ENCODE measurements at places on chromosomes 1 and 21.

DNA sequence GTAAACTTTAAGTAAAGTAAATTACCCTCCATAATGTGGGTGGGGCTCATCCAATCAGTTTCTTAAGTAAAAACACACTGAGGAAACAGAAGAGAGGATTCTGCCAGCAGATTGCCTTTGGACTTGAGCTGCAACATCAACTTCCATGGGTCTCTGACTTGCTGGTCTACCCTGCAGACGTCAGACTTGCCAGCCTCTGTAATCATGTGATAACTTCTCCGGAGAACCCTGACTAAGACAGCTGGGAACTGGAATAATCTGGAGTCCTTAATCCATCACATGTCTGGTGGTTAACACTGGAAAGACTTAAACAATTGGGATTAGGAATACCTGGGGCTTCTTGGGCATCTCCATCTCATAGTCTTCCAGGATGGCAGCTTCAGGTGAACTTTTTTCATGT lies 13.2 kb upstream of the CEP350 start:
- no peak for DNase-seq

DNA sequence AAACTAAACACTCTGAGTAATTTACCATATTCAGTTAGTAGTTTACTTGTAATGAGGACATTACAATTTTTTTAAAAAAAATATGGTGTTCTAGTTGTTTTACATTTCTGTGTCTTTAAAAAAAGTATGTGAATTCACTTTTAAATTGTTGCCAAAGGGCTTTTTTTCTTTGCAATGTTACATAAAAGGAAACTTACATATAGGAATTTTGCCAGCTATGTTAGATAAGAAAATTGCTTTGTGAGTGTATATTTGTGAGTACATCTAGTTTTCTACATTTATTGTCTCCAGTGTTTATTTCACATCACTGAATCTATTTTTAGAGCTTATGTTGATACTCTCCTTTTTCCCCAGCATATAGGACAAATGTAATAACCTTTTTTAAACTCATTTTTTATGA lies 206.8 kb downstream of the GPR52 start:
- DNase-seq = no peak

DNA sequence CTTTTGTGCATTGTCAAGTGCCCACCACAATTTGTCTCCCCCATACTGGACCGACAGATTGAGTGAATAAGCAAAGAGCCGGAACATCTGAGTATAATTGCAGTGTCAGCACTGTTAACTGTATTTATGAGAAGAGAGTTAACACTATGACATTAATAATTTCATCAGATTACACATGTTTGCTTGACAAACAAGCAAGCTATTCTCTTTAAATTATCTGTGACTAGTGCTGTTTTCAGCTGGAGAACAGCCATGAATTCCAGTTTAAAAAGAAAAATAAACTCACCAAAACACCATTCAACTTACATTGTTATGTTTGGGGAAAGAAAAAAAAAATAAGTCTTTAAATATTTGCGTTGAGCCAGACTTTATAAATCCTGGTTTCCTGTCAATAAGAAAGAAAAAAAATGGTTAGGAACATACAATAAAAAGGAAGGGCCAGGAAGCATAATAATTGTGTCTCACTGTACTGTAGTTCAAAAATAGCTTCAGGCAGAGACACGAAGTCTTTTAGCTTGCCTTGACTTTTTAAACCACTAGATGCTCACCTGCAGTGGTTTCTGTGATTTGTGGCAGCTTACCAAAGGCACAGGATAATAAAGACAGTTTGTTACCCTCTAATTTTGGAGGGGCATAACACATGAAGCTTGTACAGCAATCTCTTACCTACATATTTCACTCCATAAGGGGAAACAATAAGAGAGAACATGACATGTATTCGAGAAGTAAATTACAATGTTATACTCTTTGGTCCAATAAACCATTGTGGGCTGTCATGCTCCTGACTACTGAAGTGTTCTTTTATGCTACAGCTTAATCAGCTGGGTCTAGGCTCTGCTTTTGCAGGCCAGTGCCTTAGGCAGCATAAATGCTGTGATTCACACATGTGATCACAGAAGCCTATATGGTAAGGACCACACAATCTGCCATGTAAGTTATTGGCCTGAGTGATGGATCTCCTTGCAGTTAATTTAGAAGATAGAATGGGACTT lies 302.0 kb upstream of the ADGRL2 start:
- no peak for DNase-seq

GRCh38 chr21:33026878-33027400 lies 1.2 kb downstream of the OLIG2 start:
- DNase-seq = no peak

GRCh38 chr1:221840511-221841243 lies 98.8 kb upstream of the DUSP10 start:
- DNase-seq = no peak

- no peak for DNase-seq
These were observed 169.8 kb downstream of the ADGRL4 start for GRCh38 chr1:78836726-78837125.

GRCh38 chr1:168304865-168305264 lies 24.2 kb downstream of the TBX19 start:
- DNase-seq = no peak

DNA sequence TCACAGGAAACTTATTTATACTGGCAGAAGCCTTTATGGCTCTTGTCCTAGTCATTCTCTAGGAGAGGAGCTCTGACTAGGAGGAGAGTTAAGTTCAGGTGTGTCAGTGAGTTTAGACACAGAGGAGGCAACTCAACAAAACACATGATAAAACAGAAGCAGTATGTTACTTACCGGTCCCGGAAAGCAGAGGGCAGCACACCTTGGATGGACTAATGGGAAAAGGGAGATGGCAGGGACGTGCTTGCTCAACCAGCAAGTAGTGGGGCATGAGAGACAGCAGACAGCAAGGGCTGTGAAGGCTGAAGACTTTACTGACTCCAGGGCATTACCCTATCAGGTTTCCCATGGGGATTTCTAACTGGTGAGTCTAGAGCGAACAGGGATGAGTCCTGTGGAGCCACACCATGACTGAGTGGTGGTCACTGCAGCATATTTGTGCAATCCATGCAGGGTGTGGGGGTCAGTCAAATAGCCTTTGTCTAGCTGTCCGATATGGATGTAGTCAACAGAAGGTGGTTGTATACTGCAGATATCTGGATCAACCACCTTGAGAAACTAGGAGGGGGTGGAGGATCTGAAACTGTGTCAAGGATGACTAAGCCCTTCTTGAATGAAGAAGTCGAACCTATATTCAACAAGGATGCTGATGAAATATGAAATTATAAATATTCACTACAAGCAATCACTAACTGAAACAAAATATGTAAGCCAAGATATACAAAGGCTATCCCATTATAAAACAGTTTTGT lies 596.3 kb upstream of the CHRM3 start:
- DNase-seq = no peak

DNA sequence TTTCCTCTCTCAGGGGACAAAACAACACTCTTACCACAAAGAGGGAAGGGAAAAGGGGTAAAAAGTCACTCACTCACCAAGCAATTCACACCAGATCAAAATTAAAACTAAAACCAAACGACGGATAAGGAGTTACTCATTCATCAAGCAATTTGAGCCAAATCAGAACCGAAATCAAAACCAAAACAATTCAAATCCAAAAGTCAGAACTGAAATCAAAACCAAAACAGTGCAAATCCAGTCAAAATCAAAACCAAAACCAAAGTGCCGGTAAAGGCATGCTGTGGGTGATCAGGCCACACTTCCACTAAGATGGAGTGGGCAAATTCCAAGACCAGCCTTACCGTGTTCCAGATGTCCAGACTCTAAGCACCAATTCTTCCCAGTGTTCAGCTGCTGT lies 717.9 kb downstream of the AMY1C start:
- DNase-seq = no peak

DNA sequence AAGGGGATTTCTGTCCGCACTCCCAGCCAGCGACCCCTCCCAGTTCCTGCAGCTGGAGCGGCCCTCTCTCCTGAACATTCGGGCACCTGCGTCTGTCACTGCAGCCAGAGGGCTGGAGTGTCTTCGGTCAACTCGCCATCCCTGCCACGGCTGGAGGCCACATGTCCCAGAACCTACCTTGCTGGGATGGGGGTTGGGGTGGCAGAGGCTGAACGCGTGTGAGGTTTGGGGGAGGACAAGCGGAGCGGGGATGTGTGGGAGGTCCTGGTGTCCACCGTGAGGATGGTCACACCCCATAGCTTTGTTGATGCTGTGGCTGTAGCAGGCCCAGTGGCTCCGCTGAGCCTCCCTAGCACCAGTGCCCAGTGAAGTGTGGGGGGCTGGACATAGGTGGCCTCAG lies 14.8 kb upstream of the C1orf174 start:
- DNase-seq = no peak

GRCh38 chr1:164296172-164296571 lies 262.8 kb upstream of the PBX1 start:
- no peak for DNase-seq

DNA sequence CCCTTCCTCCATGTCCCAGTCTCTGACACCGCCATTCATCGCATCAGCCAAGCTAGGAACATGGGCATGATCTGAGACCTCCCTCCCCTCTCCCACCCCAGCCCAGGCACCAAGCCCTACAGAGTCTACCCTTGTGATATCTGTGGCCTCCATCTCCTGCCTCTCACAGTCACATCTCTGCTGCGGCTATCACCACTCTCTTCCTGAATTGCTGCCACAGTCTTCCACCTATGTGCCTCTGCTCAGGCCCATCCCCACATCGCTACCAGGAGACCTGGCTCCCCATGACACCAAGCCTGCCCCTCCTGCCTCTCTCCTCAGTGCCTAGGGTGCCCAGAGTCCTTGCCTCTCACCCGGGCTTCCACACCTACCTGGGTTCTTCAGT lies 82.7 kb upstream of the BCAR3 start:
- DNase-seq = no peak

GRCh38 chr21:26453267-26453666 lies 119.8 kb downstream of the CYYR1 start:
- DNase-seq = no peak

DNA sequence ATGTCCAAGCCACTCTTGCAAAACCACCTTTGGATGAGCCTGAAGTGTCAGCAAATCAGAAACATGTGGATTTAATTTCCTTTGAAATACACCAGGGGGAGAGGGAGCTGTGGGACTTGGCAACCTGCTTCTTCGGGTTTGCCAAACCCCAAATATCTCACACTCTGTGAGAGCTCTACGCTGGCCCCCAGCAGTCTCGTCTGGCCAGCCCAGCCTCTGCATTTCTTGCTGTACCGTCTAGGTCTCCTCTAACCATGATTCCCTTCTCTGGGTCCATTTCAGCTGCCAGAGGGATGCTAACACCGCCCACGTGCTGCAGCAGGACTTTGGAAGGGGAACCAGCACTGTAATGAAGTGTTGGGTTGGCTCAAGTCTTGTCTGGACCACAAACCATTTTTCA lies 114.6 kb downstream of the MRPS6 start:
- no peak for DNase-seq

- no peak for DNase-seq
These were observed 8.5 kb downstream of the CHRNB2 start for GRCh38 chr1:154575951-154576566.

DNA sequence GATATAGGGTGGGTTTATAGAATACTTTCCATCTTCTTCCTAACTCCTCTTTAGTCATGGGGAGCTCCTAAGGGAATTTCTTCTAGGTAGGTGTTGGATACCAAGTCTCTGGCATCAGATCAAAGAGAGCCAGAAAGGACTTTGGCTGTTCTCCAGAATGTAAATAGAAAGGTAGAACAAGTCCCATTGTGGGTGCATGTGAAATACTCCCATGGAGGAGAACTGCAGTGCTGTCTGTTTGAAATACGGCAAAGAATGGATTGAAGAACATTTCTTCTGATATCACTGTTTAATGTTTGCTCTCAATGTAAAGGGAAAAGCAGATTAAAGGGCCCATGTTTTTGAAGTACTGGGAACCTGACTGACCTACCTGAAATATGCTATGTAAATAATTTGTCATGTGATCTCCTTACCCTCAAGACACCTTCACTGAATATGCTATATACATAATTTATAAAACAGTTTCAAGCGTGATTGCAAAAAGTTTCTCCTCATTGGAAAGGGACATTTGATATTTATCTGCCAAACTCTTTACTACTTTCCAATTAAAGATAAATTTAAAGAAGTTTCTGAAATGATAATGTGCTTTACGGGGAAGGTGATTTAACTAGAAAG lies 65.9 kb downstream of the LAMC1 start:
- no peak for DNase-seq
